ENCODE measurements at places on chromosomes 4 and X.

DNA sequence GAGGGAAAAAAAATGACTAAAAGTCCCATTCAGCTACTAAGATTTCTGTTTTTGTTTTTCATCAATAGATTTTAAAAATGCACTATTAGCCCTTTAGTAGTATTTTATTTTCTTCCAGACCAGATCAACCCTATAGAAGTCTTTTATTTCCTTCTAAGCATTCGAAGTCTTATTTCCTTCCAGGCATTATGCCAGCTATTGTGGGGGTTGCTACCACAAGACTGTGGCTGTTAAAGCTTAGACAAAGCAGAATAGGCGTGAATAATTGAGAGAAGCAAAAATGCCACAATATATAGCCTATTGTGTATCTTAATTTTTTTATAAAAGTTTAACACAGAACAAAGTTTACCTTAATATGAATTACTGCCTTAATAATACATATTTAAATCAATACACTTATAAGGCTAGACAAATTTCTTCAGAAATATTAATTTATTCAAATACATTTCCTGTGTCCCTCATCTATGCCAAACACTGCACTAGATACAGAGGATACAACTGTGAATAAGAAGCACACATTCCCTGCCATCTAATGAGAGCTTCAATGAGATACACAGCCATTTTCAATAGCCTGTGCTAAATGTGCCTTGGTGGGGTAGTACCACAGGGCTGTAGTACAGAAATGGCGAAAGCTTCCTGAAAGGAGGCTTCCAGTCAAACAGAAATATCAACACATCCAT lies 33.1 kb downstream of the SLC10A7 start:
- no peak for DNase-seq

- no peak for DNase-seq
These were observed 53.3 kb downstream of the WDFY3 start for GRCh38 chr4:84913176-84913575.

DNA sequence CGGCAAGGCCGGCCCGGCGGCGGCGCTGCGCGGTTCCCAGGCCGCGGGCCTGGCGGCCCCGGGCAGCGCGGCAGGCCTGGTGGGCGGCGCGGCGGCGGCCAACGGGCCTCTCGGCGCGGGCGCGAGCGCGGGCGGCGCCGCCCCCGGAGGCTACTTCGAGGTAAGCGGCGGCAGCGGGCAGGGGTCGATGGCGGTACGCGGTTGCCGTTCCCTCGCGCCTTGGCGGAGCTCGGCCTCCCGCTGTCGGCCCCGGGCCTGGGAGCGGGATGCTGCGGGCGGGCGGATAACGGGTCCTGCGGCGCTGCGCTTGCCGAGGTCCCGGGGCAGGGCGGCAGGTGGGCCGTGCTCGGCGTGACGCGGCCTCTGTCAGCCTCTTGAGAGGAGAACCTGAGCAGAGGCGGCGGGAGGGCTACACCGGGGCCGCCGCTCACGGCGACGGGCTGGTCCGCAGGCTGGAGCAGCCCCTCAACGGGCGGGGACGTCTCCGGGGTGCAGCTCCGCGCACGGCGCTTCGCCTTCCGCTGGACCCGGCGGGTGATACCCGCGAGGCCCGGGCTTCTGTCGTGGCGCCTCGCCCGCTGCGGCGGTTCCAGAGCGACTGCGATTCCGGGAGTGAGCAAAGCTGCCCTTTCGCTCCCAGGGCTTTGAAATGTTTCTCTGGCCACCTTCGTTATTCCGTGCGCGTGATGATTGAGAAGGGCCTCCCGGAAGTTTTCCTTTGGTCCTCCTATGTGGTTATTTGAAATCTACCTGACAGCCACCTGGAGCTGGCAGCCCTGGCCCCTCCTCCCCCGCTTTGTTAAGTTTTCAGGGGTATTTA lies 774 bp downstream of the FAM193A start:
- DNase-seq = peak; percentile 45

DNA sequence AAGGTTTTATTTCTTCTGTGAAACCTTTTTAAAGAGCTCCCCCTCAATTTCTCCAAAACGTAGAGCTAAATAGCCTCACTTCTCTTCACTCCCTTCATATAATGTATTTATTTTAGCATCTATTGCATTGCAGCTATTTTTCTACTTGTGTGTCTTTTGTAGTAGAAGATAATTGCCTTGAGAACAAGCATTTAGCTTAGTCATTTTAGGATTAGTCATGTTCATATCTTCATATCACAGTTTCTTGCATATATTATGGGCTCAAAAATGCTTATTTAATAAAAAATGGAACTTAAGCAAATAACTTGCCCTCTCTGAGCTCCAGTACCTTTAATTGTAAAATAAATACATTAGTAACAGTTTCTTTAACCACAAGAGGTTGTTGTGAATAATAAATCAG lies 72.1 kb upstream of the SPANXC start:
- no peak for DNase-seq

DNA sequence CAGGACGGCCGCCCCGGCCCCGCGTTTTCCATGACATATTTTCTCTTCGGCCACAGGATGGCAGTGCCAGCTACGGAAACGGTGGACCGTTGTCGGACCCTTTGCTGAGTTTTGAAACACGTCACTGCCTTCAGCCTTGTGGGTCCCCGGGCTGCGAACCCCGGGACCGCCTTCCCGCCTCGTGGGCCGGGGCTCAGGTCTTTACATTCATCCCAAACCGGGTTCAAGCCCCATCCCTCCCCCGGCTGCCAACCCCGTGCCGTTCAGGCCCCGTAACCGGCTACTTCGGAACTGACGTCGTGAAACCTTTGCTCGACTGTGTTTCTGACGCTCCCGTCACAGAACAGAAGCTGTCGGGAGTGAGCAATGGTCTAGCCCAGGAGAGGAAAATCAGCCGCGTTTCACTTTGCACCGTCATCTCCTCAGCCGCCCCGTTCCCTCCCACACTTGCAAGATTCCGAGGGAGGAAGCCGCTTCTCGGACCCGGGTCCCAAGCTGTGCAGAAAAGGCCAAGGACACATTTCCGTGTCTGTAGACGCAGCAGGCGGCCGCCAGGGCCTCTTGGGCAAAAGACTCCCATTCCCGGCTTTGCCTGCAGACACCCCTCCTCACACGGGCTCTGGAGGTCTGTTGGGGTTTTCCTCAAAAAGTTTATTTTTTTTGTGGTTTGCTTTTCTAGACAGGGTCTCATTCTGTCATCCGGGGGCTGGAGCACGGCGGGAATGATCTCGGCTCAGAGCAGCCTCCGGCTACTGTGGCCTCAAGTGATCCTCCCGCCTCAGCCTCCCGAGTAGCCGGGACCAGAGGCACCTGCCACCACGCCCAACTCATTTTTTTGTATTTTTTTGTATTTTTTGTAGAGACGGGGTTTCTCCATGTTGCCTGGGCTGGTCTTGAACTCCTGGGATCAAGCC lies 41.4 kb upstream of the PPP2R3B start:
- DNase-seq = no peak

DNA sequence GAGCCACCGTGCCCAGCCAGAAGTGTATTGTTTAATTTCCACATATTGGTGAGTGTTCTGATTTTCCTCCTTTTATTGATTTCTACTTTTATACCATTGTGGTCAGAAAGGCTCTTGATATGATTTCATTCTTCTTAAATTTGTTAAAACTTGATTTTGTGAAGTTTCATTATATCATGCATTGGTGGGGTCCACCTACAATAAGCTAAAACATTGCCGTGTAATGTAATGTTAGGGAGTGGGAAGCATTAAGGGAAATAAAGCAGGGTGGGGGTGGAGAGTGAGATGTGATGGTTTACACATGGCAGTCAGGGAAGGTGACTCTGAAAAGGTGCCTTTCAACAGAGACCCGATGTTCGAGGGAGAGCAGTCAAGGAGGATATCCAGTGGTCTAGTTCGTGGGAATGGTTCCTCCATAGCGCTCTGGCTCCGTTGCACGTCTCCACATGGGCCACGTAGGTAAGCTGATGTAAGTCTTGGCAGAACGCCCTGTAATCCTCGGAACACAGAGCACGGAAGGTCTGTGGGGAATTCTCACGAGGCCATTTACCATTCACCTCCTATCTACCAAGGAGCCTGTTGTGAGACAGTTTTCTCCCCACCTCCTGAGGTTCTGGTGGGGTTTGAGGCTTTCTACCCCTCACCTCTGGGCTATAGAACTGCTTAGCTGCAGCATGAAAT lies 7.7 kb upstream of the WDR13 start:
- no peak for DNase-seq

DNA sequence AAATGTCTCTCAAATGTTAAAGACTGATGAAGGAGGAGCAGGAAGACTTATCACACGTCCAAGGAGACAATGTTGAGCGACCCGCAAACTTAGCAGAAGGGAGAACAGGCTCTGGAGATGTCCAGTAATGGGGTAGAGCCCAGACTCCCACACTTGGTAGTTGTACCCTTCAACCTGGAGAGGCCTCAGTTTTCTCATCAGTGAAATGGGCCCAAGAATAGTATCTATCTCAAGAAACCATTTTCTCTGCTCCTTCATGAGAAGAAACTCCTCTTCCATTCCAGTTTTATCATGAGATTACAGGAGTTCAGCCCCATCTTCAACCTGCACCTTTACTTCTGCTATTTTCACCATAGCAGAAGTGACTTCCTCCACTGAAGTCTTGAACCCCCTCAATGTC lies 169.9 kb downstream of the DHRSX start:
- DNase-seq = no peak

- DNase-seq = no peak
These were observed 39.3 kb upstream of the NHSL2 start for GRCh38 chrX:71871367-71871766.

DNA sequence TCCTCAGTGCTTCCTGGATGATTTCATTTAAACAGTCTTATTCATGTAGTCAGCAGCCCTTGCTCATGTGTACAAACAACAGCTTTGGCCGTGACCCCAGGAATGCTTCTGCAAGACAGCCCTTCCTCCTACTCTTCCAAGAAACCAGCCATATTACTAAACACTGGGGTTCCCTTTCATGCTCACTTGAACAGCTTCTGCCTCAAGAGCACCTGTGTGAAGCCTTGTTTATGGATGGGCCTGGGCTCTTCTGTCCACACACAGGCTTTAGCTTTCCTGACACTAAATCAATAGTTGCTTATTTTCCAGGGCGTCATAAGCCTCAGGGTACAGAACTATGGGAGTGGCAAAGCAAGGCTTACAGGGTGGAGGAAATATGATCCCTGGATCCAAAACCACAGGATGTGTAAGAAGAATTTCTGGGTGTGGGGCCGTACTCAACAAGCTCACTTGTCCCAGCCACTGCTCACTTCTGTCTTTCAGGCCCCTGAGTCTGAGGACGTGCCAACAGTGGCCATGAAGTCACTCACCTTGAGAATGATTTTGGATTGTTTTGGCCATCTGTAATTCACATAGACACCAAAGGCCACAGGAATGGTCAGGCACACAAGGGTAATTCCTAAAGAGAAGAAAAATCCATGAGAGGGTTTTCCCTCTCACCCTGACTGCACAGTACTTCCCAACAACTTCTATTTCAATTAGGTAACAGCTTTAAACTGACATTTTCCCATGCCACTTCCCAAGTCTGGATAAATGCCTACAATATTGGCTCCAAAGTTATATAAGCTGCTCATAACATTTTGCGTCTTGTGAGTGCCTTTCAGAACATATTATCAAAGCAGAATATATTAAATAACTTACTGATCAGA lies 17.7 kb downstream of the SLC10A6 start:
- DNase-seq = no peak

DNA sequence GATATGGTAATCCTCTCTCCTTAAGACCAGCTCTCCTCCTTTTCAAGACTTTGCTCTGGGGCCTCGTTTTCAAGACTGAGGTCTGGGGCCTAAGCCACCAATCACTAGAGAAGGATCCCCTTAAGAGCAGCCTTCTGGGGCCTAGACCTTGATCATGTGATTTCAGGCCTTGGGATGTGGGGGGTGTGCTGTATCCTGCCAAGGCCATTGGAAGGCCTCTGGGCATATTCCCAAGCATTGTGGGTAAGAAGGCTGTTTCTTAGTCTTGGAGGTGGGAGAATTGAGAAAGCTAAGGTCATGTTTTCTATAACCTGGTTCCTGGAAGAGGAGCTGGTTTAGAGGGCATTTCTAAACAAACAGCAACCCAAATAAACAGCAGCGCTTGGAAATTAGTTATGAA lies 12.1 kb downstream of the TMEM164 start:
- no peak for DNase-seq

- DNase-seq = no peak
These were observed 1.1 kb downstream of the ZFYVE28 start for GRCh38 chr4:2417226-2417764.

DNA sequence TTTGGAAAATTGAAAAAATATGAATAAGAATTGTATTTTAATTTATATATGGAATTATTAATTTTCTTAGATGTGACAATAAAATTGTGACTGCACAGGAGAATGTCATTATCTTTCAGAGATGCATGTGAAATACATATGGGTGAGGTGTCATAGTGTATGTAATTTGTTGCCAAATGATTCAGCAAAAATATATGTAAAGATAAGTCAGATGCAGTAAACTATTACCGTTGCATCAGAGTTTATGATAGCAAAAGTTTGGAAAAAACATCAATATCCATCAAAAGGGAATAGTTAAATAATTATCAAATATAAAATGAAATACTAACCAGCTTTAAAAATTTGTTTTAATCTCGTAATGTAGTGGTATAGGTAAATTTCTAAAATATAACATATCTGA lies 10.4 kb upstream of the SLC7A11 start:
- no peak for DNase-seq

DNA sequence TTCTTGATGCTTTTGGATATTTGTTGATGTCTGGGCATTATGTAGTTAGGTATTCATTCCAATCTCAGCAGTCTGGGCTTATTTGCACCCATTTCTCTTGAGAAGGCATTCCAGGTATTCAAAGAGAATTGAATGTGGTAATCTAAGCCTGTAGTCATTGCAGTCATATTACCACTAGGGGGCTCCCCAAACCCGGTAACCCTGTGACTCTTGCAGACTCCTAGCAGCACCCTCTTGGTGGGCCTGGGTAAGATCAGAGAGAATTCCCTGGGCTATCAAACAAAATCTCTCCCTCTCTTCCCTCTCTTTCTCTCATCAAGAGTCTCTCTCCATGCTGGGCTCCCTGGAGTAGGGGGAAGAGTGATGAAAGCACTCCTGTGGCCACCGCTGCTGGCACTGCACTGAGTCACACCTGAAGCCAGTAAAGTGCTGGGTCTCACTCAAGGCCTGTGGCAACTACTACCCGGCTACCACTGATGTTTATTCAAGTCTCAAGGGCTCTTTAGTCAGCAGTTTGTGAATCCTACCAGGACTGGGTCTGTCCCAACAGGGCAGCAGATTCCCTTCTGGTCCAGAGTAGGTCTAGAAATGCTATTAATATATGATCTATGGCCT lies 187.7 kb upstream of the NUDT10 start:
- peak; percentile 1 for DNase-seq

GRCh38 chrX:23332888-23333821 lies 1.5 kb upstream of the PTCHD1 start:
- DNase-seq = peak; percentile 27

- DNase-seq = no peak
These were observed 33.9 kb downstream of the USP46 start for GRCh38 chr4:52625216-52625615.

- no peak for DNase-seq
These were observed 187.5 kb upstream of the ANK2 start for GRCh38 chr4:112861691-112862674.

- no peak for DNase-seq
These were observed 62.8 kb downstream of the SMIM20 start for GRCh38 chr4:25976780-25977179.

GRCh38 chr4:128477540-128477939 lies 189.9 kb upstream of the PGRMC2 start:
- DNase-seq = no peak

GRCh38 chr4:137455647-137456321 lies 76.5 kb downstream of the PCDH18 start:
- DNase-seq = no peak
